ENCODE measurements at places on chromosomes 7 and 10.

- no peak for DNase-seq
Measured at GRCh38 chr7:30708412-30708811, 26.2 kb upstream of the CRHR2 start.

GRCh38 chr10:69842020-69842419, 40.3 kb downstream of the COL13A1 start:
- no peak for DNase-seq

DNA sequence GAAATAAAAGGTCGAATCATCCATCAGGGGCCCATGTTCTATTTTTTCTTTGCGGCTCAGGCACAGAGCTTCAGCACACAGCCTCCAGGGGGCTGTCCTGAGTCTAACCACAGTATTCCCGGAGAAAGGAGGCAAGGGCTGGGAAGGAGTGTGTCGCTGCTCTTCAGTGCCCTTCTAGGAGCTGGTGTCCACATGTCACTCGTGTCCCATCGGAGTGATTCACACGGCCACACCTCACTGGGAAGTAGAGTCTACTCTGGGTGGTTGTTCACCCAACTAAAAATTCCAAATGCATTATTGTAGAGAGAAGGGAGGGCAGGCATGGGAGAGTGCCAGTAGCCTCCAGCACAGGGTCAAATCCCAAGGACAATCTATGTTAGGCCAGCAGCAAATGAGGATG, 114.8 kb upstream of the LANCL2 start:
- DNase-seq: no peak

GRCh38 chr7:82631998-82632397, 188.4 kb upstream of the CACNA2D1 start:
- DNase-seq: no peak

GRCh38 chr7:30618961-30619360, 24.3 kb downstream of the GARS1 start:
- no peak for DNase-seq

All from retina (tissue), 1 donor.